ENCODE measurements at places on chromosomes 12 and 14.

DNA sequence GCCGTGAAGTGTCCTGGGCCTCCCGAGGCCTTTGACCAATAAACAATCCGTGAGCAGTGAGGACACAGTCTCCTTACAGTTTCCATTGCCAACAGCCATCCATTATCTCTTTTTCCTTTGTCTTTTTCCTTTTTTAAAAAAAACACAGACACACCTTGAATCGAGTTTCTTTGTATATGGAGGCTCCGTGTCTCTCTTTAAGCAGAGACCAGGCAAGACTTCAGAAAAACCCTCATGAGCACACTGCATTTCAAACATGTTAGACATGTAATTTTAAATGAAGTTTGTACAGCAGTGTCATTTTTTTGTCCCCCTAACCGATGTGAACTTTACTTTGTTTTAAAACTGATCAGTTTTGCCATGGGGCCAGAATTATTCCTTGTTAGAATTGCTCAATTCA lies 111.1 kb downstream of the SPTSSA start:
- DNase-seq: no peak

DNA sequence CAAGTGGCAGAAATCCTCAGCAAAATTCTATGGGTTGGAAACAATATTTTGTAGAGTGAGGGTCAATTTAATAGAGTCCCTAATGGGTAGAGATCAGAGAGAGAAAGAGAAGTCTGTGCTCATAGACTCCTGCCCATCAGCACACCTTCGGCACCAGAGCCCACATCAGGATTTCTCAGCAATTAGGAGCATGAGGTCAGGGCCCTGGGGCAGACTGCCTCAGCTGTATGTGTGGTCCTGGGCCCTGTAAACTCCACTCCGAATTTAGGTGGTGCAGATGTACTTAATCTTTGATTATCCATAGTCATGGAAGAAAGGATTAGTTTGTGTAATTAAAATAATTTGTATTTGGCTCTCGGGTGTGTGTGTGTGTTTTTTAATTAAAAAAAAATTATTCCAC lies 372.6 kb downstream of the AEBP2 start:
- no peak for DNase-seq

GRCh38 chr14:96100161-96101064 lies 61.3 kb downstream of the C14orf132 start:
- peak; percentile 60 for DNase-seq

- no peak for DNase-seq
These were observed 2.1 kb upstream of the ARHGAP5 start for GRCh38 chr14:32074887-32075572.

Data from MV-4-11 (cell line).